ENCODE measurements at places on chromosomes 4 and X.

DNA sequence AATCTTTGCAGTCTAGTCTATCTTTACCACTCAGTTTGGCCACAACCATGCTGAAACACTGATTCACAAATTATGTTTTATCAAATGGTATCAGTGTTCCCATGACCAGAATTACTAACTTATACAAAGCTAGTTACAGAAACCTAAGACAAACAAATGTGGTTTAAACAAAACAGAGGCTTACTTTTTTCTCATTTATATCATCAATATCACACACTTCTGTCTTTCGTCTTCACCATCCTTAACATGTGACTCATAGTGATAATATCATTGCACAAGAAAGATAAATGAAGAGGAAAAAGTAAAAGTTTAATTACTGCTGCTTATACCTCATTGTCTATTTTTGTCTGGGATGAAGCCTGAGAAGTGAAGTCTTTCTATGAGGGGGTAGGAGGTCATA is 406.6 kb downstream of the PCDH10 start:
- DNase-seq = no peak

DNA sequence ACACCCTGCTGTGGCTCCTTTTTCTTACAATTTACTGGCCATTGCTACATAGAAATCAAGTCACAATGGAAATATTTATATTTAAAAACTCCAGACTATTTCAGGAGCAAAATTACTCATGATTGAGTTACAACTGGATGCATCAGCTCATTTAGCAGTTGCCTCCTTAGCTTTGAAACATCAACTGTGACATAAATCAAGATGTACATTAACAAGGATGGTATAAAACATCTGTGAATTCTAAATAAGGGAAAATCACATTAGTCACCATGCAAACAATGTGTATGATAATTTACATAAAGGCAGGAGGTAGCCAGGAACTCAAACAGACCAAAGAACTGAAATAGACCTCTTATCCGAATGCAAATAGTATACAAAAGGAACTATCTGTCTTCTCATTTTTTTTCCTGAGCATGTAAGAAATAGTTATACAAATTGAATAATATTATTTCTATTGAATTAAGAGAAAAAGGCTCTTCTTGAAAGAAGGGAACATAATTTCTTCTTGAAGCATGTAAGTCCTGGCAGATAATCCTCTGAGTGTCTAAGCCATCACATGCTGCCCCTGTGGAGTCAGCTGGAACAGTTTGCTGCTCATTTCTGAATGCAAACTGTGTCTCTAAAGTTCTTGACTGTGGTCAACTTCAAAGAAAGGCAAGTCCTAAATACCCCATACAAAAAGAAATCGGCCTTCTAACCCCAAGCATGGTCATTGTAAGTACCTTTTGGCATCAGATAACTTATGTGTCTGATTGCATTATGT is 151.2 kb downstream of the NAA11 start:
- DNase-seq = no peak

DNA sequence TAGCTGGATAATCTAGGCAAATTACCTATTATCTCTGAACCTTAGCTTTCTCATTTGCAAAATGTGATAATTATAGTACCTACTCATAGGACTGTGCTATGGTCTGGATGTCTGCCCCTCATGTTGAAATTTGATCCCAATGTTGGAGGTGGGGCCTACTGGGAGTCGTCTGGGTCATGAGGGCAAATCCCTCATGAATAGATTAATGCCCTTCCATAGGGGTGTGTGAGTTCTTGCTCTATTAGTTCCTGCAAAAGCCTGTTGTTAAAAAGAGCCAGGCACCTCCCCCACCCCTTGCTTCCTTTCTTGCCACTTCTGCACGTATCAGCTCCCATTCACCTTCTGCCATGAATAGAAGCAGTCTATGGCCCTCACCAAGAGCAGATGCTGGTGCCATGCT is 73.9 kb downstream of the SERTM2 start:
- DNase-seq = no peak

DNA sequence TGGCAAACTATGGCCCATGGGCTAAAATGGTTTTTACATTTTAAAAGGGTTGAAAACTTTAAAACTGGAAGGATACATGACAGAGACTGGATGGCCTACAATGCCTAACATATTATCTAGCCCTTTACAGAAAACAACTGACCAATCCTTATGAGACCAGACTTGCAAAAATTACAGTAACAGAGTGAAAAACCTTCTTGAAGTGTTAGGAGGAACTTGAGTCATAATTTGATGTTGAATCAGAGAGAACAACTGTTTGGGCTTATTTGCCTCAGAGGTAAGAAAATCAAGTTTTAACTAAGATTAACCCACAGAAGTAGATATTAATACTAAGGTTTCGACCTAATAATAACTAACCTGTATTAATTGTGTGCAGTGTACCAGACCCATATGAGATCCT is 12.4 kb upstream of the NAP1L5 start:
- no peak for DNase-seq

GRCh38 chr4:24013668-24014422 is 124.0 kb upstream of the PPARGC1A start:
- DNase-seq = no peak
